ENCODE measurements at places on chromosomes 16 and 17.

DNA sequence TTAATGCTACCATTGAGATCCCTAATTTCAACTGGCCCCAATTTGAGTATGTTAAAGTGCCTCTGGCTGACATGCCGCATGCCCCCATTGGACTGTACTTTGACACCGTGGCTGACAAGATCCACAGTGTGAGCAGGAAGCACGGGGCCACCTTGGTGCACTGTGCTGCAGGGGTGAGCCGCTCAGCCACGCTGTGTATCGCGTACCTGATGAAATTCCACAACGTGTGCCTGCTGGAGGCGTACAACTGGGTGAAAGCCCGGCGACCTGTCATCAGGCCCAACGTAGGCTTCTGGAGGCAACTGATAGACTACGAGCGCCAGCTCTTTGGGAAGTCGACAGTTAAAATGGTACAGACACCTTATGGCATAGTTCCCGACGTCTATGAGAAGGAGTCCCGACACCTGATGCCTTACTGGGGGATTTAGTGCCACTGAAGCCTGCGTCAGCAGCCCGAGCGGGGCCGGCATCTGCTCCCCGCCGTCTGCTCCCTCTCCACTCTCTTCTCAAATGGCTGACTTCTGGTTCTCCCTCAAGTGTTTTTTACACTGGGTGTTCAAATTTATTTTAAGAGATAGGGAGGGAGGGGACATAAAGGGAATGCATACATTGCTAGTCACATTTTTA is 22.9 kb downstream of the DUSP14 start:
- no peak overlapping the region for H3K4me3 ChIP-seq
- H3K27me3 ChIP-seq, result no peaks in the 10 kb centered on the region
- H3K27ac ChIP-seq, result no peak overlapping the region
- H3K4me1 ChIP-seq, result peaks cover 9% of the 10 kb centered on the region

GRCh38 chr17:60493847-60494321 is 32.2 kb downstream of the APPBP2 start:
- H3K27me3 ChIP-seq, result no peaks in the 10 kb centered on the region
- H3K4me3 ChIP-seq, result no peak overlapping the region
- no peak overlapping the region for H3K27ac ChIP-seq
- H3K36me3 ChIP-seq, result peaks cover 73% of the 10 kb centered on the region

- no peak overlapping the region for H3K27ac ChIP-seq
- H3K4me3 ChIP-seq, result no peak overlapping the region
- no peaks in the 10 kb centered on the region for H3K36me3 ChIP-seq
- H3K27me3 ChIP-seq, result no peaks in the 10 kb centered on the region
- no peak for DNase-seq
- H3K4me1 ChIP-seq, result no peaks in the 10 kb centered on the region
Measured at GRCh38 chr17:60534613-60535157, 8.6 kb upstream of the APPBP2 start.

DNA sequence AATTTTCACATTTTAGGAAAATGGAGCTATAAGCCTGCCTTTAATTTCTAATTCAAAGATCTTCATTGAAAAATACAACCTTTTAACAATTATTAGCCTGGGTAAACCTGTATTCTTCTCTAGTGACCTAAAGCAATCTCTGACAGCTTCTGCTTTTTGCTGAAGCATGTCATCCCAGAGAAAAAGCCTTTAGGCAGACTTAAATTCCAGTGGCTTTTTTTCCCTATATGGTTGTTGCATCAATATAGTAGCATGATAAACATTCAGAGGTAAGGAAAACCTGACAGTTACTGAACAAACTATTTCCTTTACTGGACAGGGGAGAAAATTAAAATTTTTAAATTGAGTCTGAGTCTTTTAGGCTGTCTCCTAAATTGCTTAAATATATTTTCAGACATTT is 7.8 kb upstream of the EVI2A start:
- H3K27ac ChIP-seq, result no peak overlapping the region
- no peak overlapping the region for H3K4me3 ChIP-seq
- peaks cover 26% of the 10 kb centered on the region for H3K36me3 ChIP-seq
- no peaks in the 10 kb centered on the region for H3K4me1 ChIP-seq

Data from CD4-positive, alpha-beta T cell (primary cell).